ENCODE measurements at places on chromosomes 6 and 20. TPM values are rescaled to one million over a fixed set of nuclear protein-coding genes. Genes with fewer than 3 reads are reported as not detected.
A peak's percentile ranks its signal among the peaks of the same experiment; 100 is the strongest.

GRCh38 chr20:1537731-1538058 is 19.8 kb downstream of the SIRPD start:
- DNase-seq, result peak; percentile 11
- H3K4me3 ChIP-seq, result no peak overlapping the region

- H3K4me3 ChIP-seq, result no peak overlapping the region
- no peak for DNase-seq
- H3K4me1 ChIP-seq, result no peaks in the 10 kb centered on the region
- H3K27me3 ChIP-seq, result no peaks in the 10 kb centered on the region
- no peak overlapping the region for H3K27ac ChIP-seq
Measured at GRCh38 chr20:35492352-35492751, 37.0 kb downstream of the CEP250 start.

- no peaks in the 10 kb centered on the region for H3K27me3 ChIP-seq
- H3K27ac ChIP-seq, result no peak overlapping the region
- no peak for DNase-seq
- no peak overlapping the region for H3K4me3 ChIP-seq
- no peaks in the 10 kb centered on the region for H3K4me1 ChIP-seq
- no peaks in the 10 kb centered on the region for H3K36me3 ChIP-seq
Measured at GRCh38 chr6:107416145-107416544, 43.2 kb downstream of the PDSS2 start.

DNA sequence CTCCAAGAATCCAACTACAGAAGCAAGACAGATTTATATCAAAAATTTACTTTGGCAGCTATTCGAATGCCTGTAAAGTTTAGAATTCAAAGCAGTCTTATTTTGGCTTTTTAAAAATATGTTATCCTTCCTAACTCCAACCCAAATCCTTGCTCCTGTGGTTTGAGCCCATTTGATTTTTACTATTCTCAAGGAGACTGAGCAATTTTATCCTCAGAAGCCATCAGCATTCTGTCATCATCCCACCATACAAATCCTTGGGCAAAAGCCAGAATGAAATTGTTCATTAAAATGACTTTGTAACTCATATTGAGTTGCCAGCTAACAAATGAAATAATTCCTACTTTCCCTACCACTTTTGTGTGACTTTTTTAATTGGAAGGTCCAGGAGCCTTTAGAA is 392.8 kb downstream of the ADGRB3 start:
- H3K27ac ChIP-seq, result no peak overlapping the region
- H3K36me3 ChIP-seq, result no peaks in the 10 kb centered on the region
- H3K4me1 ChIP-seq, result no peaks in the 10 kb centered on the region

DNA sequence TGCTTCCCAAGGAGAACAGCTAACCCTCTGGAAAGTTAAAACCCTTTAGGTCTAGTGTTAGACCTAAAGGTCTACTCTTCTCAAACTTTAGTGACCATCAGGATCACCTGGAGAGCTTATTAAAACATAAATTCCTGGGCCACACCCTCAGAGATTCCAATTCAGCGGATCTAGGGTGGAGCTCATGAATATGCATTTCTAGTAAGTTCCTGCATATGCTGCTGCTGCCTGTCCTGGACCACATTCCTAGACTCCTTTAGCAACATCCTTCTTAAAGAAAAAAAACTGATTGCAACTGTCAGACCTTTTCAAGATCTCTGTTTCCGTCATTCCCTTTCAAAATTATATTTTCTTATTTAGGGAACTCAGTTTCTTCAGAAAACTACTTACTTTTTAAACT is 31.2 kb downstream of the SNAP25 start:
- no peak for DNase-seq
- H3K36me3 ChIP-seq, result no peaks in the 10 kb centered on the region
- H3K4me3 ChIP-seq, result no peak overlapping the region
- no peaks in the 10 kb centered on the region for H3K4me1 ChIP-seq
- H3K27me3 ChIP-seq, result no peaks in the 10 kb centered on the region
- no peak overlapping the region for H3K27ac ChIP-seq

GRCh38 chr6:142886431-142887170 is 58.4 kb downstream of the HIVEP2 start:
- no peaks in the 10 kb centered on the region for H3K36me3 ChIP-seq
- peak; percentile 72 for DNase-seq
- H3K4me3 ChIP-seq, result no peak overlapping the region
- H3K4me1 ChIP-seq, result peaks cover 13% of the 10 kb centered on the region
- H3K27me3 ChIP-seq, result no peaks in the 10 kb centered on the region

- H3K27me3 ChIP-seq, result no peaks in the 10 kb centered on the region
- no peak for DNase-seq
- peaks cover 3% of the 10 kb centered on the region for H3K4me1 ChIP-seq
Measured at GRCh38 chr6:158410784-158411183, 98.5 kb downstream of the TULP4 start.

GRCh38 chr20:46270977-46271744 is 37.1 kb downstream of the CDH22 start:
- no peaks in the 10 kb centered on the region for H3K4me1 ChIP-seq
- no peak overlapping the region for H3K27ac ChIP-seq
- no peak overlapping the region for H3K4me3 ChIP-seq

GRCh38 chr6:29112135-29112534 is 4.3 kb downstream of the OR2J3 start:
- H3K27ac ChIP-seq, result no peak overlapping the region
- no peaks in the 10 kb centered on the region for H3K4me1 ChIP-seq
- H3K36me3 ChIP-seq, result no peaks in the 10 kb centered on the region
- no peak overlapping the region for H3K4me3 ChIP-seq

- no peaks in the 10 kb centered on the region for H3K36me3 ChIP-seq
- H3K4me1 ChIP-seq, result no peaks in the 10 kb centered on the region
- H3K27me3 ChIP-seq, result no peaks in the 10 kb centered on the region
- no peak overlapping the region for H3K27ac ChIP-seq
Measured at GRCh38 chr6:154249499-154250298, 106.9 kb downstream of the IPCEF1 start.

DNA sequence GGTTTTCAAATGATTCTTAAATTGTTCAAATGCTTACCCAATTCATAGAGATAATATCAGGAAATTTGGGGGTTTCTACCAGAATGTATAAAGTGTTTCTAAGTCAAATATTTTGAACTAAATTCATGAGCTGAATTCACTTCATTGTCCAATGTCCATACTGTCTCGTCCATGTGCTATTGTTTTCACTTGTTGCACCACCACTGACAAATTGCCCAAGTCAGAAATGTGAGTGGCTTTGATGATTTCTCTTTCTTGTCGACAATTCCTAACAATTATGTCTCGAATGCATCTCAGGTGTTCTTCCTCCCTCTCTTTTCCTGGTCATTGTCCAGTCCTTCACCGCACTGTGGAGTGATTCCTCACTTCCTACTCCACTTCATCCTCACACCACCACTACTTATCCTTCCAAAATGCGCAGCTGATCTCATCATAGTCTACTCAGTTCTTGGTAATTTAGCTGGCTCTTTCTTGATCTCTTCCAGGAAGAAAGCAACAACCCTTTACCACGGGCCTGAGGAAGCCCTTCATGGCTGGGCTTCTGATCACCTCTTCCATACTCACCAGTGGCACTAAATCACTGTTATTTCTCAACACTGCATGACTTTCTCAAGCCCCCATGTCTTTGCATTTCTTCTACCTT is 161.1 kb downstream of the FOXA2 start:
- DNase-seq, result no peak
- H3K36me3 ChIP-seq, result no peaks in the 10 kb centered on the region
- no peaks in the 10 kb centered on the region for H3K4me1 ChIP-seq
- H3K27ac ChIP-seq, result no peak overlapping the region

GRCh38 chr20:13458860-13459451 is 179.8 kb downstream of the TASP1 start:
- no peaks in the 10 kb centered on the region for H3K27me3 ChIP-seq
- H3K27ac ChIP-seq, result no peak overlapping the region
- H3K4me3 ChIP-seq, result no peak overlapping the region
- no peak for DNase-seq
- H3K4me1 ChIP-seq, result no peaks in the 10 kb centered on the region

DNA sequence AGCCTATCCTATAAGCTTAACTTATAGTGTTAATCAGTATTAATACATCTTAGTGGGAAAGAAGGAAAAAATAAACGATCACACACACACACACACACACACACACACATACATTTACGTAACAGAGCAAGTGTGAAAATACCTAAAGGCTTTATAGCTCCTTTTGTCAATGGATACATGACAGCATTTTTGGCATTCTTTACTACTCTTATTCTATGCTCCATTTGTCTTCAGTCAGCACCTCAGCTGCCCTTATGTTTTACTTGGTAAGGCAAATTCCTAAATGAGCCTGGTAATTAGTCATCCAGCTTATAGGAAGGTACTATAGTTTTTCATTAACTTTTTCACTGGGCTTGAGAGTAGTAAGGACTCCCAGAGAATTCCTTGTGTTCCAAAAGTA is 25.1 kb upstream of the SLC17A3 start:
- H3K36me3 ChIP-seq, result no peaks in the 10 kb centered on the region
- no peaks in the 10 kb centered on the region for H3K27me3 ChIP-seq
- DNase-seq, result no peak
- peak overlapping the region; percentile 56 for H3K27ac ChIP-seq
- H3K4me3 ChIP-seq, result no peak overlapping the region
- peaks cover 14% of the 10 kb centered on the region for H3K4me1 ChIP-seq

GRCh38 chr20:50310673-50311051 is 120.0 kb downstream of the CEBPB start:
- no peaks in the 10 kb centered on the region for H3K36me3 ChIP-seq
- no peak overlapping the region for H3K4me3 ChIP-seq
- DNase-seq, result no peak
- no peak overlapping the region for H3K27ac ChIP-seq

DNA sequence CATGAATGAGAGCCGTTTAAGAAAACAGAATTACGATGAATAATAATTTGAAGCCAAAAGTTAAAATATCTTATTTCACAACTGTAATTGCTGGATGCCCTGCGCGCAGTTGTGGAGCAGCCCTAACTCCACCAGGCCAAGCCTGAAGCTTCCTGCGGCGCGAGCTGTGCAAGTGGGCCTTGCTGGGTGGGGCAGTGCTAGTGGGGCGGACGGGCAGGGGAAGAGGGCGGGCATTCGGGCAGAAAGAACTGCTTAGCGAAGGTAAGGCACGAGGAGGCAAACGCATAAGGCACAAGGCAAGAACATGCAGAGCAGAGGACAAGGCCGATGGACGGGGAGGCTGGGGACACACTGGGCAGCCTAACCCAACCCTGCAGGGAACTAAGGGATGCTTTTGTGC is 2.3 kb downstream of the HLA-DQB2 start:
- H3K36me3 ChIP-seq, result no peaks in the 10 kb centered on the region
- peaks cover 42% of the 10 kb centered on the region for H3K27me3 ChIP-seq
- H3K4me3 ChIP-seq, result no peak overlapping the region
- no peak overlapping the region for H3K27ac ChIP-seq
- no peak for DNase-seq

DNA sequence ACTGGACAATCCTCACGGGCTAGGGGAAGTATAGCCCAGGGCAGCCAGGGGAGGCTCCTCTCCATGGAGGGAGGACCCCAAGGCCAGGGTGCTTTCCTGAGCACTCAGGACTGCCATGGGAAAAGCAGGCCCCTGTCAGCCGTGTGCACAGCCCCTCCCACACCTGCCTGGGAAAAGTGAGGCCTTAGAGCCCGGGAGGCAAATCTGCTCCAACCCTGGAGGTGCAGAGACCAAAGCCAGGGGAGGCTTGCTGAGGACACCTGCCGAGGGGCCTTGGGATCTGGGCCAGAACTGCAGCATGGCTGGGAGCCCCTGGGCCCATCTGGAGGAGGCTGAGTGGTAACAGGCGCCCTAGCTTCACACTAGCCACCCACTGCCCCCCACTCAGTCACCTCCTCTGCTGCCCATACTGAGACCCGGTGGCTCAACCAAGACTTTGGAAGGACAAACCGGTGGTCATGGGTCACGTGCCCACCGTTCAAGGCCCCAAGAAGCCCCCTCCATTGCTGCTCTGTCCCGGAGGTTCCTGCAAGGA is 55.2 kb downstream of the YTHDF1 start:
- H3K27ac ChIP-seq, result no peak overlapping the region
- no peaks in the 10 kb centered on the region for H3K4me1 ChIP-seq
- H3K27me3 ChIP-seq, result peaks cover 10% of the 10 kb centered on the region
- no peak for DNase-seq

DNA sequence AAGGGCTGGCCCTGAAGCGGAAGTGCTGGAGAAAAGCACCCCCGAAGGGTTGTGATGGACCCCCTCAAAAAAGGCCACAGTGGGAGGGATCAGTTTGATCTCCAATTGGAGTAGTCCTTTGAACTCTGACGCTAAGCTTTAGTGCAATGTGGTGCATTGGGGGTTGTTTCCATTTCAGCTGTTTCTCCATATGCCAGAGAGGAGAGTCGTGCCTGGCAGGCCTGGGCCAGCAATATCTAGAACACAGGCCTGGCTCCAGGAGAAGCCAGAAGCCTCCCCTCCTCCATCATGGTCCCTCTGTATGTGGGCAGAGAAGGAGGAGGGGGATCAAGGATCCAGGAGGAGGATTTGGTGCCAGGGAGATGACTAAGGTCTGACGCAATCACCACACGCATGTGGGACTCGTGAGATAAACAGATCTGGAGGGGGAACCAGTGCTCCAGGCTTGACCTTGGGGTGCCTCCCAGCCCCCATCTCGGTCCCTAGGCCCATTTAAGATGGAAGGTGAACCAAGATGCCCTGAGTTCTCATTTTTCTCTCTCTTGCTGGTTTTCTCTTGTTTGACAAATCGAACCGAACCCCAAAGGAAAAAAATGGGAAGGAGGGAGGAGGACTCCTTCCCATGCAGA is 517.4 kb upstream of the JARID2 start:
- peaks cover 6% of the 10 kb centered on the region for H3K4me1 ChIP-seq
- H3K4me3 ChIP-seq, result no peak overlapping the region
- no peaks in the 10 kb centered on the region for H3K27me3 ChIP-seq
- no peaks in the 10 kb centered on the region for H3K36me3 ChIP-seq
- H3K27ac ChIP-seq, result no peak overlapping the region

GRCh38 chr6:47126647-47127391 is 84.7 kb upstream of the ADGRF1 start:
- peaks cover 13% of the 10 kb centered on the region for H3K4me1 ChIP-seq
- H3K4me3 ChIP-seq, result no peak overlapping the region
- DNase-seq, result peak; percentile 45
- H3K36me3 ChIP-seq, result no peaks in the 10 kb centered on the region
- peak overlapping the region; percentile 14 for H3K27ac ChIP-seq
- no peaks in the 10 kb centered on the region for H3K27me3 ChIP-seq

GRCh38 chr6:90494067-90494780 is 92.6 kb downstream of the MAP3K7 start:
- H3K36me3 ChIP-seq, result no peaks in the 10 kb centered on the region
- no peak overlapping the region for H3K4me3 ChIP-seq
- H3K27me3 ChIP-seq, result peaks cover 2% of the 10 kb centered on the region

- H3K4me1 ChIP-seq, result no peaks in the 10 kb centered on the region
- H3K4me3 ChIP-seq, result no peak overlapping the region
- DNase-seq, result no peak
- no peaks in the 10 kb centered on the region for H3K27me3 ChIP-seq
Measured at GRCh38 chr20:47484303-47484702, 17.4 kb upstream of the NCOA3 start.

- peaks cover 4% of the 10 kb centered on the region for H3K4me1 ChIP-seq
- DNase-seq, result no peak
- peaks cover 82% of the 10 kb centered on the region for H3K27me3 ChIP-seq
- peak overlapping the region; percentile 36 for H3K4me3 ChIP-seq
Measured at GRCh38 chr6:10425975-10426780, 11.3 kb upstream of the TFAP2A start.

The OOEP gene
- polyA plus RNA-seq, result 0.43 TPM

The ESF1 gene
- 20.0 TPM for polyA plus RNA-seq

The ZC2HC1B gene
- polyA plus RNA-seq, result not detected

The WFDC10B gene
- not detected for polyA plus RNA-seq

The NELFE gene
- polyA plus RNA-seq, result 77.7 TPM

The TAF11 gene
- 41.7 TPM for polyA plus RNA-seq

The PPP1R3G gene
- 2.4 TPM for polyA plus RNA-seq
